Caki2 (cell line): ENCODE measurements at places on chromosomes 13 and 19. TPM values are rescaled to one million over a fixed set of nuclear protein-coding genes. Genes with fewer than 3 reads are reported as not detected.

CTXN1 gene
- total RNA-seq = 2.0 and 11.1 TPM in 2 replicates

LRRC63 gene
- not detected in 2 replicates for total RNA-seq

ZNF93 gene
- total RNA-seq = 4.5 and 9.0 TPM in 2 replicates

PRODH2 gene
- 0.17 TPM in 1 of 2 replicates, not detected in the other for total RNA-seq

SIGLEC12 gene
- total RNA-seq = not detected in 2 replicates

CLEC17A gene
- total RNA-seq = not detected in 2 replicates

PNPLA6 gene
- 38.0 and 39.4 TPM in 2 replicates for total RNA-seq

SLITRK5 gene
- total RNA-seq = 0.06 and 0.17 TPM in 2 replicates

MCEMP1 gene
- total RNA-seq = not detected in 2 replicates
